ENCODE measurements at places on chromosomes 5 and 9. TPM values are rescaled to one million over a fixed set of nuclear protein-coding genes. Genes with fewer than 3 reads are reported as not detected.

The CCNG1 gene
- 360 TPM for total RNA-seq

The CARTPT gene
- 148 TPM for total RNA-seq

The KIF24 gene
- total RNA-seq, result 2.2 TPM

DNA sequence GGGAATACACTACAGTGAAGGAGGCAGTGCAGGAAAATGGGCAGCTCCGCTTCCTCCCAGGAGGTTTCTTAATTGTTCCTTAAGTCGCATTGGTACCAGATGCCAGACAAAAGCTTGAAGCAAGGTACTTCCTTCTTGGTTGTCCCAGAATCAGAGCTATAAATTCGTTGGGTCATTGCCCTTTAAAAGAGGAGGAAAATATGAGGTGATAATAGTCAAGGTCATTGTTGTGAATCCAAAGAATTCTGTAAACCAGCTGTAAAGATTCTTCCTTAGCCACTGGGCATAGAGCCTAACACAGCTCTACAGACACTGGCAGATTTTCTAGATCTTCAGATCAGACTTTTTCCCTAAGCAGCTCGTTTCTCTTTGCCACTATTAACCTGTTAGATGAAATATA is 444.1 kb upstream of the TLE4 start:
- no peak for DNase-seq

DNA sequence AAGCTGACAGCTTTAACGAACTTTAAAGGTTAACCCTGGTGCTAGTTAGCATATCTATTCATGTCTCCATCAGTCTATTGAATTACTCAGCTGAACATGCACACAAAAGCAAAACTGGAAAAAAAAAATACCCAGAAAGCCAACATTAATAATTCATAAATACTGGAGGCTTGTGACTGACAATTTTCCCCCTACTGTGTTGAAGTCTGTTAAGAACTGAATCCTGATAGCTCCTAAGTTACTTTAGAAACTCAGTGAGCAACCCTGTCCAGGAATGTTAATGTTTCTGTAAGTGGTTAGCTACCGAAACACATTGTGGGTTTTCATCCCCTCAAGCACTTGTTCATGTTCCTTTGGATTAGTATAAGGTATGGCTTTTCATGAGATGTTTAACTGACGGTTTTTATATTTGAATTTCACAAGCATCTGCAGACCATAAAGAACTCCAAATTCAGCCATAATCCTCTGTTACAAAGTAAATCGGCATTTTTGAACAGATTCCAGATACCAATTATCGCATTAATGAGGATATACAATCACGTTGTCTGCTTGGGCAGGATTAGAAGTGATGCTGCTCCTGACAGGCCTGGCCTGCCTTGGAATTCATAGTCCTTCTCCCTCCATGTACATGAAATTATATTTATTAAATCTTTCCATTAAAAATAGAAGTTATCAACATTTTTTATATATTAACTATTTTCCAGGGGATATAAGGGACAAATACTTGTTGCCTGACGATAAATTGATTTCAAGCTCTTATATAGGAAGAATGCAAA is 331.2 kb downstream of the TLE4 start:
- DNase-seq, result no peak

Measured in endothelial cell (in vitro differentiated cells).